CD4-positive, alpha-beta T cell treated with Interleukin-1 beta for 1 hour (primary cell): ENCODE measurements at places on chromosomes 6 and 20.

GRCh38 chr6:41523915-41524633 lies 22.1 kb upstream of the FOXP4 start:
- no peak for DNase-seq

DNA sequence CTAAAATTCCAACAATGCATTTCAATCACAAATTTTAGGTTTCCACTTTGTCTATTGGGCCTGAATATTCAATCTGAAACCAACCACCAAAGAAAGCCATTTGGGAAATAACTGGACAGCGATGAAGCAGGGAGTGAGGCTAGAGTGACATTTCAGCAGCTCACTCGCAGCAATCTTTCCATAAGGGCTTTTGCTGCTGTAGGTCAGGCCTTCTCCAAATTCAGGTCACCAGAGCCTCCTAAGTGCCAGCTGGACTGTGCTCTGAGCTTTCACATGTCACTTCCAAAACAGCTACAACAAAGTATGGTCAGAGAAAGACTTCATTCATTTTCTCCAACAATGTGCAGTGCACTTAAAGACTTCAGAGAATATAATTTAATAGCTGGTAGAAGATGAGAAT lies 194.8 kb downstream of the FRK start:
- no peak for DNase-seq

- DNase-seq = no peak
Measured at GRCh38 chr6:108575905-108576494, 15.3 kb downstream of the FOXO3 start.

DNA sequence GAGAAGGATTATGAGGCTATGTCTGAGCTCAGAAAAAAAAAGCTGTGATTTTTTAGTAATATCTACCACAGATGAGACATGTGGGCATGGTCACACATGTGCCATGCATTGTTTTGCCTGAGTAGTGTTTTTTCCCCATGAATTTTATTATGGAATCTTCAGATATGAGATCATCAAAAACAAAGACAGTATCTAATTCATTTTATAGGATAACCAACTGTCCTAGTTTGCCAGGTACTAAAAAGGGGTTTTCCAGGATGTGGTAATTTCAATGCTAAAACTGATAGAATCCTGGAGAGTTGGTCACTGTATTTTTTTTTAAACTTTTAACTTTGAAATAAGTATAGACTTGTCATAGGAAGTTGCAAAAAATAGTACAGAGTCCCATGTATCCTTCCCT lies 127.4 kb upstream of the MAP3K7 start:
- no peak for DNase-seq

DNA sequence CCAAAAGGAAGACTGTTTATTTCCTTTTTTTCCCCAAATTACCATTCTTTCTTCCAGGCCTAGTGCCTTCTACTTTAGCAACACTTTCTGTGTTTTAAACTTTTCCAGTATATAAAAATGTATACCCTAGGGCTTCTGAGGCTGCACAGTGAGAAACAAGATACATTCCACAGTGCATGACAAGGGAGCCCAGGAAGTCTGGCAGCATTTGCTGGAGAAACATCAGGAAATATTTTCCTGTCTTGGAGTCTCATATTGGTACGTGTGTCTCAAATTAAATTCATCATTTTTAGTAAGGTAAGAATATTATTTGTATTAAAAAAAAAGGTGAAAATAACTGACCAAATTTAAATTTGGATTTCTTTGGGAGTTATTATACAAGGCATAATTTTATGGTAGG lies 662.6 kb downstream of the RFPL4B start:
- no peak for DNase-seq

- DNase-seq = peak; percentile 42
Measured at GRCh38 chr20:60138256-60139220, 180.3 kb downstream of the CDH26 start.

GRCh38 chr6:137711972-137712371 lies 155.1 kb upstream of the TNFAIP3 start:
- no peak for DNase-seq
